ENCODE measurements at places on chromosomes 12 and 14. TPM values are rescaled to one million over a fixed set of nuclear protein-coding genes. Genes with fewer than 3 reads are reported as not detected.

The AMIGO2 gene
- total RNA-seq: 4.8 TPM

DNA sequence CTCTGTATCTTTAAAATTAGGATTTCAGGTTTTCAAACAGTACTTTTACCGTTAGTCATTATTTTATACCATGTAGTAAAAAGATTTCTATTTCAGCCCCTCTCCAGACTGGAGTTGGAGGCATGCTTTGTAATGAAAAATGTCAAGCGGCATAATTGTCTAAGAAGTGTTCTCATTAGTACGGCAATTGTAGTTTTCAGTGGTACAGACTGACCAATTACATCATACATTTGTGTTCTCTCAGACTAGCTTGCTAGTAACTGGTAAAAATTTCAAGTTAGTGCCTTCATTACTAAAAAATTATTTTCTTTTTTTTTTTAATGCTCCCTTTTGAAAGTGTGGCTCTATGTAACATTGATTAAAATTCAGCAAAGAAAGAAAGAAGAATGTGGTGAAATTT is 4.5 kb downstream of the USP30 start:
- no peak overlapping the region for H3K4me3 ChIP-seq
- no peaks in the 10 kb centered on the region for H3K27me3 ChIP-seq
- no peak for DNase-seq
- peaks cover 12% of the 10 kb centered on the region for H3K4me1 ChIP-seq
- H3K36me3 ChIP-seq: peaks cover 15% of the 10 kb centered on the region
- H3K27ac ChIP-seq: no peak overlapping the region

The TNS2 gene
- total RNA-seq: 86.7 TPM

DNA sequence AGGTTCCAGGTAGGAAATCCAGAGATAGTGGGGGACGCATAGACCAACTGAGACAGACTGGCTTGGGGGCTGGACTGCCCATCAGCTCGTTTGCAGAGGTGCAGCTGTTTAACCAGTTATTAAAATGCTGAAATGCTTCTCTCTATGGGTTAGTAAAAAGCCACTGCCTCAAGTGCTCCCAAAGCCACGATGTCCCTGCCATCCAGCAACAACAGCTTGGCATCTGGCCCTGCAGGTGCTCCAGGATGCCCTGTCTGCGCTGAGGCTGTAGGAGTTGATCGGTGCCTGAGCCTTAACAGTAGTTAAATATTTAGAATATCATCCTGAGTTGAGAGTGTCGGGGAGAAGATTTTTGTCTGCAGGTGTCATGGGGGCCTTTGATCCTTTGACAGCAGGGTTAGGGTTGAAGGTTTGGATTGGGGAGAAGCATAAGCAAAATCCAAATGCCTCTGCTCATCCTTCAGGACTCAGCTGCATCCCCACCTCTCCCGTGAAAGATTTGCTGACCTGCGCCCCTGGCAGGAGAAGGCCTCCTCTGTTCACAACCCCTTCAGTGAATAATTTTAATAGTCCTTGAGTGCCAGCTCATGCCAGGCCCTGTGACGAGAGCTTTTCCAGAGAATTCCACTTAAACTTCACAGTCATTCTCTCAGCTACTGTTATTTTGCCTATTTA is 127.3 kb upstream of the PWP1 start:
- peak overlapping the region; percentile 34 for H3K27ac ChIP-seq
- DNase-seq: peak; percentile 85
- H3K4me3 ChIP-seq: no peak overlapping the region
- peaks cover 16% of the 10 kb centered on the region for H3K4me1 ChIP-seq

All from thyroid gland (tissue), 4 donors.